Muscle of back (tissue), 13 donors: ENCODE measurements at places on chromosomes 12 and 14.
A peak's percentile ranks its signal among the peaks of the same experiment; 100 is the strongest.

GRCh38 chr14:105085766-105086165, 20.5 kb upstream of the GPR132 start:
- no peak for DNase-seq

- peak; percentile 38 for DNase-seq
These were observed 1.6 kb downstream of the MLEC start for GRCh38 chr12:120688527-120689071.

- DNase-seq: no peak
These were observed 15.1 kb downstream of the NAV3 start for GRCh38 chr12:77845831-77846230.

GRCh38 chr12:69354556-69355187, 4.9 kb upstream of the YEATS4 start:
- no peak for DNase-seq

- DNase-seq: no peak
These were observed 119.3 kb downstream of the SOX5 start for GRCh38 chr12:23830210-23830609.

DNA sequence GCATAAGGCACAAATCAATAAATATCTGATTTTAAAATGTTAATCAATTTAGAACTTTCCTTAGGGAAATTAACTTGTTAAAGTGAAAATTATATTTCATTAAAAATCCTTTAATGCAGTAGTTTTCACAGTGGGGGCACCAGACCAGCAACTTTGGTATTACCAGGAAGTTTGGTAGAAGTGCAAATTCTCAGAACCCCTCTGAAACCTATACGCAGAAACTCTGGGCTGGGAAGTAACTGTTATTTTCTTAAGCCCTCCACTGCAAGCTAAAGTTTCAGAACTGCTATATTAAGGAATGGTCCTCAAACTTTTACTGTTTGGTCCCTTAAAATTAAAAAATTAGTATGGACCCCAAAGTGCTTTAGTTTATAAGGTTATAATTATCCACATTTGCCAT, 35.7 kb downstream of the GNPTAB start:
- no peak for DNase-seq

GRCh38 chr12:46468160-46468559, 95.6 kb upstream of the SLC38A2 start:
- DNase-seq: no peak

GRCh38 chr14:63993992-63994391, 141.2 kb downstream of the SYNE2 start:
- peak; percentile 14 for DNase-seq

DNA sequence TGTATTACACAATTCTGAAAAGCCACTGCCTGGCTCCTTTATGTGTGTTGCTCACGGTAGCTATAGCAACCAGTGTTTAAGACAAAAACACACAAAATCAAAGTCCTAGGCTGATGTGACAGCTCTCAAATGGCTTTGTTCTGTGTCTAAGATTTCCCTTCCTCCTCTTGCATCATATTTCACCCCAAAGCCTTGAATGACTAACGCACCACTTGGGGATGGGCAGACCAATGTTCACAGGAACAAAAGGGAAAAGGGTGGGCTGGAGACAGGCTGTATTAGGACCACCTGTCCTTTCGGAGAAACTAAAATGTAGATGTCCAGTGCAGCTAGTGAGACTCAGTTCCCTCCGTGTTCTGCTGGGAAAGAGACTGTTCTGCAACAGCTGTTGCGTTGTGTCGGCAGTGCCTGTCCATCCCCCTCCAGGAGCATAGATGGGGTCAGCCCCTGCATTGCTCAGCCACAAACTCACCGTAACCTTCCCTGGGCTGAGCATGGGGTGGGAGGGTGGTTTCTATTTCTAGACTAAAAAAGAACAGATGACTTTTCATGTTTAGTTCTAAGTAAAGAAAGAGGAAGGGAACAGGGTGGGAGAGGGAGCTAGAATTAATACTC, 26.8 kb upstream of the DAAM1 start:
- peak; percentile 81 for DNase-seq

DNA sequence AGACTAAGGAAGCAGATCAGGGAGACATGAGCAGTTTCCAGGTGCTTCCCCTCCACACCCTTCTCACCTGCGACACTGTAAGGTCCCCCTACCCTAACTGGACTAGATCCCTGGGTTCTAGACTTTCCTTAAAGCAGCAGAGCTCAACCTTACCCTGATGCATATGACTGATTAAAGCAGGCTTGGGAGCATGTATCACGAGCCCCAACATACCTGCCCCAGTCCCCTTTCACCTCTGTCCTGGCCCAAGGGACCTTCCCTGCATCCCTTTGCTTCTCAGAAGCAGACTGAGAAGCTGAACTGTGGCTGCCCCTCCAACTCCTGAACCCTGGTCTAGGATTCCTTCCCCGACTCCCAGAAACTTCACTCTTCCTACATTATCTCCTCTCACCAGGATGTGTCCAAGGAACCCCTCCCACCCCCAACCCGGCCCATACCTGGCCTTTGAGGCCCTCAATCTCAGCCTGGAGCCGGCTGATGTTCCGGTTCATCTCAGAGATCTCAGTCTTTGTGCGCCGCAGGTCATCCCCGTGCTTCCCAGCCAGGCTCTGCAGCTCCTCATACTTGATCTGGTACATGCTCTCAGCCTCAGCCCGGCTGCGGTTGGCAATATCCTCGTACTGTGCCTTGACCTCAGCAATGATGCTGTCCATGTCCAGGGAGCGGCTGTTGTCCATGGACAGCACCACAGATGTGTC, 5.4 kb downstream of the KRT8 start:
- no peak for DNase-seq

- no peak for DNase-seq
These were observed 84.1 kb downstream of the ITPR2 start for GRCh38 chr12:26748741-26749431.

DNA sequence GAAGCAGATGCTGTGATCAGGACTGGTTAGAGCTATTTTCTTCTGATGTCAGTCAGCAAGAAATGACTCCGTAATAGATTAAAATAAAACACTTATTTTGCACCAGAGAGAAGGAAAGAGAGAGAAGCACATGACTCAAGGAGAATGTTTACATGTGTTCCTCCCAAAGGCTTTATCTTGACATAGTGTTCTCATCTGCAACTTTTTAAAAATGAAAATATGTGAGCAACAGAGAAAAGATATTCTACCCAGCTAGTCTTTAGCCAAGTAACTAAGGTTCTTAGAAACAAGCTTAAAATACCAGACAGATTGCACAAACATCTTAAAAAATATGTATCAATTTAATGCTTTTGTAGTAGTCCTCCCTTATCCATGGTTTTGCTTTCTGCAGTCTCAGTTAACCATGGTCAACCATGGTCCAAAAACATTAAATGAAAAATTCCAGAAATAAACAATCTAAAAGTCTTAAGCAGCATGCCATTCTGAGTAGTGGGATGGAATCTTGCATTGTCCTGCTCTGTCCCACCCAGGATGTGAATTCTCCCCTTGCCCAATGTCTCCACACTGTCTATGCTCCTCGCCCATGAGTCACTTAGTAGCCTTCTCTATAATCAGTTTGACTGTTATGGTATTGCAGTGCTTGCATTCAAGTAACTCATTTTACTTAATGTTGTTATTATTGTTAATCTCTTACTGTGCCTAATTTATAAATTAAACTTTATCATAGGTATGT, 9.9 kb downstream of the SERPINA10 start:
- no peak for DNase-seq
